B cell (primary cell): ENCODE measurements at places on chromosomes 5 and 9.

- no peak for DNase-seq
Measured at GRCh38 chr5:152884006-152884405, 478.9 kb upstream of the NMUR2 start.

DNA sequence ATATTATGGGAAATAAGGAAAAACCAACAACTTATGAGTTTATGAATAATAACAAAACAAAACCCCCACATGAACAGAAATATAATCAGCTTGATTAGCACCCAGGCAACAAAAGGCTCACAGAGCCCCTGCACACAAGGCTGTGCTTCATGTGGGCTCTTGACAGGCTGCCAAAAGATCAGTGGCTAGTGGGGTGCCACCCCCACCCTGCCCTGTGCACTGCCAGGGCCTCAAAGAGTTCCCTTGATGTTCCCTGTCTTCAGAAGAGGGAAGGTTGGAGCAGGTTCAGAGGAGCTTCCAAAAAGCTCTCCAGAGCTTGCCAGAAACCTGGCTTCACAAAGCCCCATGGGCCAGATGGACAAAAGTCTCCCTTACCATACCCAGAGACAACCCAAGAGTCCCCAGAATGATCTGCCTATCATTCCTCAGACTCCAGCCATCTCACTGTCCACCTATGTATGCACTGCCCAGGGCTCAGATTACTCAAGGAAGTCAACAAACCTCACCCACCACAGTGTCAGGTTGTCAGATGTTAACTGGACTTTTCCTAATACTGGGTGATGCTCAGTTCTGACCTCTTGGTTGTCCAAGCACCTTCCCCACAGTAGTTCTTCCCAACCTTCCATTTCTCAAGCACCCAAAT is 87.5 kb downstream of the SIL1 start:
- no peak for DNase-seq

- no peak for DNase-seq
Measured at GRCh38 chr5:169147534-169147933, 153.4 kb downstream of the SLIT3 start.

- no peak for DNase-seq
Measured at GRCh38 chr9:115142517-115143270, 24.7 kb upstream of the TNC start.

DNA sequence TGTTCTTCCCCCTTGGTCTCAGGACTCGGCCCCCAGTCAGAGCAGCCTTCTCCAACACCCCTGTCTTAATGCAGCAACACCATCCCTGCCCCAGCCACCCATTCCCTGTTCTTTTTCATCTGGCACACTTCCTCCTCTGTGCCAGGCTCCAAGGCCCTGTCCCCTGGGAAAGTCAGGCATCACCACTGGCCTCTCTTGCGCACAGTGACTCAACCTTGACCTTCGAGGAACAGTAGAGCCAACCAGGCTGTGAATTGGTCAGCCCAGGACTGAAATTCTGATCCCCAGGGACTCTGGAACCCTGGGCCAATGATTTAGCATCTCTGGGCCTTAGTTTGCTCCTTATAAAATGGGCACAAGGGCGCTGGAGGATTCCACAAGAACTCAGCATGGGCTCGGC is 10.5 kb upstream of the RALGDS start:
- no peak for DNase-seq

DNA sequence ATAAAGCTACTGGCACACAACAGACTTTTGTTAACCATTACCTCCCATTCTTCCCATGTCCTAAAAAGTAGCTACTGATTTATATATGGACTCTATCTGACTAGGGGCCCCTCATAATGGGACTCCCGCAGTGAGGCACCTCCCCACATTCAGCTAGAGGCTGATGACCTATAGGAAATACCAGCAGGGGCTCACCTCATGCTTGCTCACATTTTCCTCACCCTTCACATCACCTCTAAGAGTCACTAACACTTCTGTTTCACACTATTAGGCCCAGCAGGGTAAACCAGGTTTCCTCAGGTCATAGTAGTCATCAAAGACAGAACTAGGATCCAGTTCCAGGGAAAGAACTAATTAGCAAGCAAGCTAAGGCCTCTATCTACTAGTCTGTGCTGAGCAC is 60.7 kb downstream of the PRELID2 start:
- no peak for DNase-seq

- DNase-seq, result no peak
Measured at GRCh38 chr9:126700903-126701812, 87.4 kb downstream of the LMX1B start.

- DNase-seq, result no peak
Measured at GRCh38 chr5:158126442-158127405, 267.8 kb upstream of the CLINT1 start.

DNA sequence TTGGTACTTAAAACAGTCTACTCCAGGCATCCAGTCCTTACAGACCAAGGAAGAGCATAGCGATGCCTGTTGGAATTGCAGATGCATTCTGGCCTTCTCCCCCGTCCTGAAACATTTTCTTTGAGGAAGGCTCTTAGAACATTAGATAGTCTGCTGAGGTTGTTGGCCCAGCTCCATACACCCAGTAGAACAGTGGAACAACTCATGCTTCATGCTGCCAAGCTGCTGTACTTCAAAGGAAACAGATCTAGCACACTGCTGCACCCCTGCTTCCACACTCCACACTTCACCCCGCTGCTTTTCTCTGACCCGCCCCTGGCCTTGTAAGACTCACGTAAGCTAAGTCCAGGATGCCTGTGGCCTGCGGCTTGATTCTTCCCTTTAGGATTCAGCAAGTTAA is 33.4 kb upstream of the NCS1 start:
- no peak for DNase-seq

GRCh38 chr5:34490506-34491250 is 165.4 kb upstream of the RAI14 start:
- DNase-seq, result no peak

GRCh38 chr5:72516916-72517315 is 9.7 kb upstream of the ZNF366 start:
- DNase-seq, result no peak

GRCh38 chr9:131578731-131579504 is 33.6 kb downstream of the PRRT1B start:
- DNase-seq, result peak; percentile 85

GRCh38 chr9:136544964-136545691 is 720 bp downstream of the NOTCH1 start:
- peak; percentile 80 for DNase-seq

GRCh38 chr9:70574151-70574837 is 159.8 kb upstream of the KLF9 start:
- DNase-seq, result no peak

DNA sequence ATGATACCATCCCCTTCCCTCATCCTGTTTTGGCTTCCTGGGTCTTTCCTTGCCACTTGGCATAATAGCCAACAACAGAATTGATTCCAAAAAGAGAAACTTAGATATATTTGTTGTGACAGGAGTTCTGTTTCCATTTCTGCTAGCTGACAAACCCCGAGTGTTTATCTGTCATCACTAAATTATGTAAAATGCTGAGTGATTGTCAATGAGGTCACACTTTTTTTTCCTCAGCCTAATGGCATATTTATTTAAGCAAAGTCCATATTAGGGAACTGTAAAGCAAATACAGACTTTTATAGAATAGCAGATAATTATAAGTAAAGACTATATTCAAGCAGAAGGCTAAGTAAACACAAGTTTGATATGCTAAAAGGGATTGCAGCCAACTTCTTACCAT is 64.0 kb downstream of the RGS7BP start:
- no peak for DNase-seq

- peak; percentile 32 for DNase-seq
Measured at GRCh38 chr9:137224830-137225694, at the start of gene CYSRT1. Gene CYSRT1, plus strand, starts transcription at chr9:137225174. Its CDS starts 448 bp downstream, at chr9:137225622.

- DNase-seq, result peak; percentile 22
Measured at GRCh38 chr5:142326480-142326938, 1.7 kb upstream of the SPRY4 start.

DNA sequence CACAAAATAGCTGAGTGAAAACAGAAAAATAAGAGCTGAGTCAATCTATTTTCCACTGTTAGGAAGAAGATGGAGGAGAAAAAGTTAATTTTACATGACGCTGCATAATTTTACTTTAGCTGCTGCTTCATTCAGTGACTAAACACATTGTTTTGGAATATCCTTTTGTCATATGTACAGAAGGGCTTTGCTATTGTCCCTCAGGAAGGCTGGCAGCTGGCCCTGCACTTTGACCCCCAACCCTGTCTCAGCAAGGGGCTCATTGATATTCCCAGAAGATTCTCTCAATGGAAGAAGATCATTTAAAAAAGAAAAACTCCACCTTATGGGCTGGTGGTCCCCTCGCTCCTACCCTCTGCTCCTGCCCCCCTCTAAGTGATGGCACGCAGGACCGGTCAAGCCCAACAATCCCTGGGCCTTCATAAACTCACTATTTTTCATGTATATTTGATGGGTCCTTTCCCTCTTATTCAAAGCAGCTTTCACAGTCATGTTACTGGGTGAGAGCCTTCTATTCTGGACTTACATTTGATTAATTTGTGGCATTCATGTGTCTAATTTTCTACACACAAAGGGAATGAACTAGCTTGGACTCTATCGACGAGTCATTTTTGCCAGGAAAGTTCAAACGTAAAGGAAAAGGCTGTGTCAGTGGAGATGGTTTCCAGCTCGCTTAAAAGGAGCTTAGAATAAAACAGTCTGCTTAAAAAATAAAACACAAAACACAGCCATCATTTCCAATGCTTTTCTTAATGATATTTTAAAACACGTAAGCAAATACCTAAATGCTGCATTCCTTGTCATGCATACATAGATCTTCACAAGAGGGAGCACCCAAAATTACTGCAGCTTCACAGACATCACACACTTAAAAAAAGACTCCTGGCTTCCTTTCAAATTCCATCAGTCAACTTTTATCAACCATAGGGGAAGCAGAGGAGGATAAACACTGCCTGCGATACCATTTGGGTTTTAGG is 104.7 kb downstream of the EFNA5 start:
- no peak for DNase-seq

DNA sequence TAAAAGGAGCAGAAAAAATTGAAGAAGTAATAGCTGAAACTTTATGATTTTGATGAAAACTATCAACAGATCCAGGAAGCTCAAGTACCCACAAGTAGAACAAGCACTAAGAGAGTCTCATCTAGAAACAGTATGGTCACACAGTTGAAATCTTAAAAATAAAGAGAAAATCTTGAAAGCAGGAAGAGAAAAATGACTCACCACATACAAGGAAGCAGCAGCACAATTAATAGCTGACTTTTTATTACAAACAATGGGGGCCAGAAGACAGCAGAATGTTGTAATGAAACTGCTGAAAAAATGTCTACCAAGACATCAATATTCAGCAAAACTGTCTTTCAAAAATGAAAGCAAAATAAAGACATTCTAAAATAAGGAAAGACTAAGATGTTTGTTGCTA is 1108.3 kb upstream of the DMAC1 start:
- DNase-seq, result no peak

DNA sequence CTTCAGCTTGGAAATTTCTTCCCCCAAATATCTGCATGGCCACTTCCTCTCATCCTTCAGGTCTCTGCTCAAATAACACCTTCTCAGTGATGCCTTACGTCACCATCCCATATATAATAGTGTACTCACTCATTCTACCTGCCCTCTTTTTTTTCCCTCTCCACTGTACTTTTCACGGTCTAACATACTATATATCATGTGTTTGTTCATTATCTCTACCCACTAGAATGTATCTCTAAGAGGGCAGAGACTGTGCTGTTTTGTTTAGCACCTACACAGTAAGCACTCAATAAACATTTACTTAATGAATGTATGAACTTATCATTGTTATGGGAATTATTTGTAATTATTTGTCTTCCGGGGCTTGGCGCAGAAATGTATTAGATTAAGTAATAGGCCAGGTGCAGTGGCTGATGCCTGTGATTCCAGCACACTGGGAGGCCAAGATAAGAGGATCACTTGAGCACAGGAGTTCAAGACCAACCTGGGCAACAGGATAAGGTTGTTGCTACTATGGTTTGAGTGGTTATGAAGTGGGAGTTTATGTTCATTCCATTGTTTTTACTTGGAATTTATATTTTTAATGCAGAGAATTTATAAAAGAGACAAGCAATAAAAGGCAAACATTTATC is 6.0 kb upstream of the IL13 start:
- no peak for DNase-seq

DNA sequence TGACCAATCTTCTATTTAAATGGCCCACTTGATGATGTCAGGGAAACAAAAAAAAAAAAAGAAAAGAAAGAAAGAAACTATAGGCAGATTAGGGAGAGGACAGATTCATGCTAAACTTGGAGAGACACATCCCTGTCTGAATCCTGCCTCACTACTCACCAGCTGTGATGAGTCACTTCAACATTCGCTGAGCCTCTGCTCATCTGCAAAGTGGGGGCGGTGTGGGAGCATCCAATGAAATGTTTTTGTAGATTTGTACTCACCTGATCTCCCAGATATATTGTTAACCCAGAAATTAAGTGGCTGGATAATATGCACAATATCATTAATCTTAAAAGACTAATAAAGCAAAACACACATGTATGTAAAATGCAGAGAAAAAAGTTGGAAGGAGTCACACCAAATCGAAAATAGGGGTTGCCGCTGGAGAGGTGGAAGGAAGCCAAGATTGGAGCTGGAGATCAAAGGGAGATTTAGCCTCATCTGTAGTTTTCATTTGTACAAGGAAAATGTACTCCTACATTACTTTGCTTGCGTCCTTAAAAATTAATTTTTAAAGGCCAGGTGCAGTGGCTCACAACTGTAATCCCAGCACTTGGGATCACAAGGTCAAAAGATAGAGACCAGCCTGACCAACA is 17.0 kb upstream of the ERGIC1 start:
- DNase-seq, result no peak

GRCh38 chr9:16753256-16753655 is 117.2 kb downstream of the BNC2 start:
- no peak for DNase-seq

- DNase-seq, result no peak
Measured at GRCh38 chr5:36629729-36630128, 23.3 kb downstream of the SLC1A3 start.

GRCh38 chr5:145685417-145685816 is 149.7 kb downstream of the PRELID2 start:
- DNase-seq, result no peak
